Stimulated activated CD4-positive, alpha-beta T cell treated with anti-CD3 and anti-CD28 coated beads, Interleukin-15, amount 100 ng/mL, for 48 hours (primary cell): ENCODE measurements at places on chromosomes 2 and 18.
A peak's percentile ranks its signal among the peaks of the same experiment; 100 is the strongest.

DNA sequence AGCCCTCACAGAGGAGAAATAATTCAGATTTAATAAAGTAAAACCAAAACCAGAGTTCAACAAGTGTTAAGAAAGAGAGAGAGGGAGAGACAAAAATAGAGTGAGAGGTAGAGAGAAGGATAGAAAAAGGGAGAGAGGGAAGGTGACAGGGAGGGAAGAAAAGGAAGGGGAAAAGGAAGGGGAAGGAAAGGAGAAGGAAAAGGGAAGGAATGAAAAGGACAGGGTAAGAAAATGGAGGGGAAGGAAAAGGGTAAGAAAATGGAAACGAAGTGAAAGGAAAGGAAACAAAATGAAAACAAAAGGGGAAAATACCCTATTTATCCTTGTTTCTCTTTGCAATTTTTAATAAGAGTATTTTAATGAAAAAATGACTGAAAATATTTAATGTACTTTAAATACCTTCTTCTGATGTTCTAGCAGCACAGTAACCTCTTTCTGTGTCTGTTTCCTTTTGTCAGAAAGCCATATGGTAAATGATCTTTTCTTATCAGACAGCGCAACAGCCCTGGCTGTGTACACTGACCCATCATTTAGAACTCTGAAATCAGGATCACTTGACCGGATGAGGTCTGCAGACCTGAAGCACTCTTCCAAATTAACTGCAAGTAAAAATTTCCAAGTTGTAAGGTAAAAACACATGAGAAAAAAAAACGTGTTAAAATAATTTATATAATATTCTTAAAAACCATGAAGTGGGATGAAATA lies 11.8 kb downstream of the DSC3 start:
- no peak for DNase-seq

DNA sequence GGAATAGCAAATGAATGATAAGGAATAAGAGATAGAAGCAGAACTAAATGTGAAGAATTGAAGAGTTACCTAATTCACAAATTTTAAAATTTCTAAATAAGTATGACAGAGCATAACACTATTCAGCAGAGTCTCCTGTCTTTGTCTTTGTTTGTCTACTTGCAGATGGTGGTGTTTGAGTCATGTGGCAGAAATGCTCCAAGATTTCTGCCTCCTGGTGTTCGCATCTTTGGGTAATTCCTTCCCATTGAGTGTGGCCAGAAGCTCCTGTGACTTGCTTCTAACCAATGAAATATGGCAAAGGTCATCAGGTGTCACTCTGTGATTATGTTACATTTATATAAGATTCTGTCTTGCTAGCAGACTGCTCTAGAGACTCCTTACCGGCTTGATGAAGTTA lies 45.6 kb upstream of the GALNT3 start:
- DNase-seq, result no peak

DNA sequence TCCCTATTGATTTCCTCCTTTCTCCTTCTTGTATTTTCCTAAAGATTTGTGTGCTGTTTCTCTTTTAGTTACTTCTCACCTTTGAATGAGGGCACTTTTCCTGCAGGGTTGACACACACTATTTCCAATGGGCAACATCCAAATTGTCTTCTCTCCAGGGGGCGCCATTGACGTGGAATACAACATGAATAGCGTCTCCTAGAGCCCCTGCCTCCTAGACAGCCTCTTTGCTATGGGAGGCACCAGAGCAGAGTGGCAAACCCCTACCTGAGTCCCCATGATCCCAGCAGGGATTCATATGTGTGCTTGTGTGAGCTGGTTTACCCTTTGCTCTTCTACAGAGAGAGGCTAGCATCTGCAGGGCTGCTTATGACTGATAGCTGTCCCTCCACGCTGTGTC lies 61.3 kb upstream of the ITSN2 start:
- DNase-seq, result peak; percentile 21

GRCh38 chr18:36143391-36143790 lies 13.7 kb downstream of the ELP2 start:
- DNase-seq, result no peak

GRCh38 chr18:46427216-46427995 lies 229.6 kb downstream of the LOXHD1 start:
- DNase-seq, result no peak

- no peak for DNase-seq
Observed at GRCh38 chr2:227759411-227760118, 13.9 kb downstream of the SCYGR8 start.

GRCh38 chr2:73252238-73253027 lies 18.3 kb downstream of the CCT7 start:
- no peak for DNase-seq

- DNase-seq, result no peak
Observed at GRCh38 chr18:44922968-44923367, 242.3 kb downstream of the SETBP1 start.
